Activated T-cell treated with anti-CD3 and anti-CD28 coated beads, Interleukin-2, amount 50 U/mL, for 48 hours (primary cell): ENCODE measurements at places on chromosomes 7 and 10.

GRCh38 chr7:140769852-140770251 is 73.3 kb downstream of the NDUFB2 start:
- DNase-seq = no peak

- DNase-seq = no peak
Measured at GRCh38 chr7:157136372-157136771, 2.4 kb upstream of the UBE3C start.

- DNase-seq = no peak
Measured at GRCh38 chr7:13139436-13139835, 452.0 kb downstream of the ARL4A start.

DNA sequence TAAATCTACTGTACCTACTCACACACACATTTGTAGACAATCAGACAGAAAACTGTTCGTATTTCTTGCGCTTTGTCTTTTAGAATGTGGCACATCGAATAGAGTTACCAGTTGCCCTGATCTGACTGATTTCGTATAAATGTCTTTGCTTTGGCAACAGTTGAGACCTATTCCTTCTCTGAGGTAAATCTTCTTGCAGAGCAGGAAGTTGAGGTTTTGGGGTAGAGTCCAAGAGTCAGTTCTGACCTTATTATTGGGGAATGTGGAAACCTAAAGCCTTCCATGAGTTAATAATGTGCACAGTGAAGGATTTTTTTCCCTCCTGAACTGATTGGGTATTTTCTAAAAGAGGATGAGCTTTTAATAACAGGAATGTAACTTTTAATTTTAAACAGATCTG is 135.3 kb downstream of the KIAA1217 start:
- DNase-seq = no peak

DNA sequence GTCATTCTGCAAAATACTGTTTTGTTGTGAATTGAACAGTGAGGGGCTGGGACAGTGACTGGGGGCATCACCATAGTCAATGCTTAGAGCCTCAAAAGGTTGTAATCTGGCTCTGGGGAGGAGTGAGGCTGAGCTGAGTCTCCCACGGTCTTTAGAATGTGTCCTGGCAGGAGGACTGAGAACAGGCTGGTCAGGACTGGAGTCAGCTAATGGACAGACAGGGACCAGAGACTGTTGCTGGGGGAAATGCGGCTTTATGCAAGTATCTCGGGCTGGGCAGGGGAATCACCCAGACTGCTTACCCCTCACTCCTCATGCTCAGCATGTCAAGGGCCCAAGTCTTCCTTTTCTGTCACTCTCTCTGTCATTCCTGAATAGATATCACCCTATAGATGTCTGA is 346.5 kb downstream of the TYW1 start:
- no peak for DNase-seq

- no peak for DNase-seq
Measured at GRCh38 chr7:106621393-106622132, 39.4 kb downstream of the CCDC71L start.

- DNase-seq = no peak
Measured at GRCh38 chr7:115911465-115911864, 119.1 kb downstream of the TFEC start.

GRCh38 chr10:100996678-100997359 is 2.8 kb upstream of the LZTS2 start:
- DNase-seq = peak; percentile 73

DNA sequence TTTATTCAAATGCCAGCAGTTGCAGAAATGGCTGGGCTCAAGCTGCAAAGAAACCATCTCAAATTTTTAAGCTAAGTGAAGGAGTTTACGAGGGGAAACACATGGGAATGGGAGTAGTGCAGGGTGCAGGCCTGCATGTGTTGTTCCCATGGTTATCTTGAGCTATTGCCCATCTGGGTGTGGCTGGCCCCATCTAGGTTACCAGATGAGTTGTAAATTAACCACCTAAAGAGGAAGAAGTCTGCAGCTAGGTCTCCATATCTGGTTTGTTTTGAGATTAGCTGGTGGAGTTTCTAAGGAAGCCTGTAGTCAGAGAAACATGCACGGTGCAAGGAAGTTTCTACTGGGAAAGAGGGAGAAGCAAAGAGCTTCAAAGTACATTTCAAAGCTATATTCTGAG is 23.3 kb upstream of the STEAP2 start:
- DNase-seq = no peak

DNA sequence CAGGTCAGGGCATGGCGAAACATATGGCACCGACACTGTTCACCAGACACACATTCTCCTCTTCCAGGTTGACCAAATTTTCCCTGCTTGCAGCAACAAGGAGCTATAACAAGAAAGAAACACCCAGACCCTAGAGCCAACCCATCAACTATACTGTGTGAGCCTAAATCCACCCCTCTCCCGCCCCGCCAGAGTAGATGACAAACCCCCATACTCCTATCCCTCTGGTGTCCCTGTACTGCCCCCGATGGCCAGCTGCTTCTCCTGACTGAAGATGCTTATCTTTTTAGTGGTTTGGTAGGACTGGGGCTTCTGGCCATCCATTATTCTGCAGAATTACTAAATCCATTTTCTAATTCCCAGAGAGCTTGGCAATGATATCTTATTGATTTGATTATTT is 70.1 kb upstream of the EEPD1 start:
- no peak for DNase-seq
